ENCODE measurements at places on chromosomes 2 and 18.

DNA sequence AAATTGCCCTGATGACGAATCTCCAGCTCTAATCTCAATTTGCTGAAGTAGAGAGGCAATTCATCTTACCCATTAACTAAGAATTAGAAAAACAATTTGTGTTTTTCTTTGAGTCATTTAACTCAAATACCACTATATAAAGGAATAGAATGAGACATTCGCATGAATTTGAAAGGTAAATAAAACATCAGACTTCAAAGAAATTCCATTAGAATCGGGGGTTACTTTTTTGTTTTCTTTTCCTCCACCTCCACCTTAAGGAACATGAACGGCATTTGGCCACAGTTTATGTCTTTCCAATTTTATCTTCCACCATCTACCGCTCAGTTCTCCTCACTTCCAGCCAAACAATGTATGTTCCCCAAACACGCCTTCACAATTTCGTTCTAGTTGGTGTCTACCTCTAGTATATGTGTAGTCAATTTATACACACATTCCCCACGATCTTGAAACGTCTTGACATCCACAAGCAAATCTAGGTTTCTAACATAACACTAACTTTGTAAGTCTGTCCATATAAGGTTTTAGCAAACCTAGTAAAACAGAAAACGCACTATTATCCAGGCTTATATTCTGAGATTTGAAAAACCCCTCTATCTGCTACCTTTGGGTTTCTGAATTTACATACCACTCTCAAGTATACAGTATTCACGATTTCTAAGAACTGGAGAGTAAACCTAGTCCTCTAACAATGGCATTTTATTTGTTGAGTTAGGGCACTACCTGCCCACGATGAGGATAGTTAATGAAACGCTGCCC, 1.2 kb upstream of the SMCHD1 start:
- no peak for DNase-seq

DNA sequence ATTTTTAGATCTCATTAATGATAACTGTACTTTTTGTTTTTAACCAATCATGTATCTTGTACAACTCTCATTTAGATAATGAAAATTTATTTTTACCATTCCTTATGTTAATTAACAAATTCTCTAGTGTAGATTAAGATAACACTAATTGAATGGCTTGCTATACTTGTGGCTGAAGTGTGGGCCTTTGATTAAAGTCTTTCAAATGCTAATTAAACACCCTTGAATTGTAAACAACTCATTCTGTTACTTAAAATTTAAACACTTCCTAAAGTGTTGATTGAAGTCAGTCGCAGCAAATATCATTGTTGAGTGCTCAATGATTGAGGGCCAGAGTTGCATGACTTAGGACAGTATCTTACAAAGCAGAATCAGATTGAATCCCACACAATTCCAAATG, 109.8 kb upstream of the GULP1 start:
- no peak for DNase-seq

DNA sequence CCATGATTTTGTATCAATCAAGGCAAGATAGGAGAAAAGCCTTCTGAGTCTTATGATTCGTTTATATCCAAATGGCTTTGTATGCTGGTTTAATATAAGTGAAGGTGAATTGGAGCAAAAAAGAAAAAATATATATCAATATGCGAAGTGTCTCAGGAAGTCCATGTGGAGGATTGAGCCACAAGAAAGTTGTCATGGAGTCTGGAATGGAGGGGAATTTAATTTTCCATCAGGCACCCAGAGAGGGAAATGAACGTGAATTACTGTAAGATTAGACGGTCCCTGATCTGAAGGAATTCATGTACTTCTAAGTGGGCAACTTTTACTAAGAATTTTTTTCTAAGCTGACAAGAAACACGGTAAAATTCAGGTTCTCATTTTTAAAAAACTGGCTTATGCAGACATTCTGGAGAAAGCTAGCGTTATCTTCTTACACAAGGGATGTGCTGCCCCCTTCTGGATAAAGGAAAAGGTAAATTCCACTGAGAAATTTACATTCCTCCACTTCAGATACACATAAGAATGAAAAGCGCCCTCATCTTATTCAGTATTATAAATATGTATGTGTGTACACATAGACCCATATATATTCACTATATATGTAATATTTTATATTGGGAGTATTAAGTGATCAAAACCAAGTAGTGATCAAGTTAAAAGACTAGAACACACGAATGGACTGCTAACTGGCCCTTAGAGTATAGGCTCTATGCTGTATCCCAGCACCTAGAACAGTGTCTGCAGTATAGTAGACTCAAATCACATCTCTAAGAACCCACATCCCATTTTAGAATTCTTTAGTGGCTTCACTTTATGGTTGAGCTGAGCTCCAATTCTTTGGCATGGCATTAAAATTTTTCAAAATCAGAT, 289.0 kb upstream of the TFPI start:
- no peak for DNase-seq

DNA sequence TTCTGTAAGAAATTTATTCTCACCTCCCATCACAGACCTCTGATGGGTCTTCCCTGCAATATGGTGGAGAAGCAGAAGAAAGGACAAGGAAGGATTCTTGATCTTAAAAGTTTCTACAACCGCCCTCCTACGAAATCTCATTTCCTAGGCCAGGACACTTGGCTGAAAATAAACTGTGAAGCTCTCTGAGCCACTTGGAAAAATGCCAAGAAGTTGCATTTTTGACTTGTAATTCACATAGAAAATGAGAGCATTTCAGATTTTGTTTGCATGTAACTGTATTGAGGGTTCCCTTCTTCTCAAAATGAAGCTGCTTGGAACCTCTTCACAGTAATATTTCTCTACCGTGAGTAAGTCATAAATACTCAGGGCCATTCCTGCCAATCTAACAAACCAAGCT, 458.3 kb upstream of the SLC14A2 start:
- no peak for DNase-seq

- DNase-seq, result no peak
These were observed 3.6 kb downstream of the ZC3H8 start for GRCh38 chr2:112251271-112251670.

DNA sequence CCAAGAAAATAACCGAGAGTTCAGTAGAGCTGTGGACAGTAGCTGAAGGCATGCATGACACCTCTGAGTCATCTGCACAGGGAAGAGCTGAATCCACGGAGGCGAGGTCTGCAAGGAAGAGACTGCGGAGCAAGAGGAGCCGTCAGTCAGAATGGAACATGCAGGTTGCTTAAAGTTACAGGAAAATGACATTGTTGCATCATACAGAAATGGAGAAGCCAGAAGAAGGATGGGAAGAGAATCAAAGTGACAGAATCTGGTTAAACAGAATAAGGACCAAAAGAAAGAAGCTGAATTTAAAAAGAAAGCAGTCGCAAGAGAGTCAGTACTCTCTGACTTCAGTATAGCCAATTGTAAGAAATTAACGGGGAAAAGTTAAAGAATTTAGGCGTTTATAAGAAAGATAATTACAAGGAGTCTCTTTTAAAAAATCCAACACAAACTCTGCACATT, 533.8 kb downstream of the ADCYAP1 start:
- no peak for DNase-seq

DNA sequence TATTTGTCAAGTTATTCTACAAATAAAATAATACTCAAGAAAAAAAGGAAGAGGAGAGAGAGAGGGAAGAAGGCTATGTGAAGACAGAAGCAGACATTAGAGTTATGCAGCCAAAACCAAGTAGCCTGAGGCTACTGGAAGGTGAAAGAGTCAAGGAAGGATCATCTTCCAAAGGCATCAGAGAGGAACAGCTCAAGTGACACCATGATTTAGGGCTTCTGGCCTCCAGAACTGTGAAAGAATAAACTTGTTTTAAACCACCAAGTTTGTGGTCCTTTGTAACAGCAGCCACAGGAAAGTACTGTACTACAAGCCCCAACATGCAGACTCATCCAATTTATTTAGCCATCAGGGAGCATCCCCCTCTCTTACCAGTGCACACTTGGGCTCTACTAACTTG, 788.5 kb upstream of the LRRTM1 start:
- no peak for DNase-seq

- DNase-seq, result no peak
These were observed 9.3 kb downstream of the IL1F10 start for GRCh38 chr2:113076954-113077669.

- no peak for DNase-seq
These were observed 775.4 kb upstream of the ID2 start for GRCh38 chr2:7906431-7906830.

GRCh38 chr2:172011812-172012575, 12.2 kb downstream of the METAP1D start:
- DNase-seq, result no peak

DNA sequence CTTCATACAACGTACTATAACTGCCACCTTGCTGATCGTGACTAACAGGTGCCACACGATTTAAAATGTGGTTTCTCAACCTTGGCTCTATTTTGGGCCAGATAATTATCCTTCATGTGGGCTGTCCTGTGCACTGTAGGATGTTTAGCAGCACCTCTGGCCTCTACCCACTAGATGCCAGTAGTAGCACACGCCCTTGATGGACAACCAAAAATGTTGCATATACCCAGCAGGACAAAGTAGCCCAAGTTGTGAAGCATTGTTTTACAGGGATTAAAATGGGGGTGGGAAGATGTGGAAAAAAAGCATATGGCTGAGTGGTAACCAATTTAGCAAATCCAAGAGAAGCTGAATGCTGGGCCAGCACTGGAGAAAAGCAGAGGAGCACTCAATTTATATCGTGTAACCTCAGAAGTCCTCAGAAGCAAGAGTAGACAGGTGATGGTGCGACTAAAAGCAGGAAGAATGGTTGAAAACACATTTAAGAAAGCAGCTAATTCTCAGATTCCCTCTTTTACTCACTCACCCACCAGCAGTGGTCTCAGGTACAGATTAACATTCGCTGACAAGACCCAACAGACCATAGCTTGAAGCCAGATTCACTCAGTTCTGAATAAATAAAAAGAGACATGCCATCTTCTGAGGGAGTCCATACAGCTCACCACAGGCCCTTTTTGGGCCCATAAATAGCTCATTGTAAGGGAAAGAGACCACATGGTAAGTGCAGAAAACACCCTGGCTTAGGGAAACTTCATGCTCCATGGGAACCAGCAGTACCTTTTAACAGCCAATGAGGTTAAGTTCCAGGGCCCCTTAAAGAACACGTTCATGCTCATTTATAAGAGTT, 50.6 kb downstream of the RAPH1 start:
- DNase-seq, result peak; percentile 52

- DNase-seq, result peak; percentile 22
These were observed 724 bp downstream of the NMS start for GRCh38 chr2:100470898-100471514.

DNA sequence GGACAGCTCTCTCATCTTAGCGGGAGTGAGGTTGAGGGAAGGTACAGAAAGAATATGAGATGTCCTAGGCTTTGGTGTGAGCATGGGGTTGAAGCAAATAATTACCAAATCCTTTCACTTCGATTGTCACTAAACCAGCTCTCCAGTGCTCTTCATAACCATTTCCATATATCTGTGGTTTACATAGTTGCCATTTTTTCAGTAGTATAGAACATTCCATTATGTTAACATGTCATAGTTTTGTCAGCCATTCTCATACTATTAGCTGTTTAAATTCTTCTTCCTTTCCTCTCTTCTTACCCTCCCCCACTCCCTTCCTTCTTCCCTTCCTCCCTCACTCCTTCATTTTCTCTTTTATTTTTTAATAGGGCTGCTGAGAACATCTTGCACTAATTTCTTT, 205.9 kb downstream of the BABAM2 start:
- DNase-seq, result no peak

GRCh38 chr2:52022006-52022405, 990.1 kb upstream of the NRXN1 start:
- no peak for DNase-seq

- no peak for DNase-seq
These were observed 215.6 kb upstream of the NABP1 start for GRCh38 chr2:191462370-191462769.

DNA sequence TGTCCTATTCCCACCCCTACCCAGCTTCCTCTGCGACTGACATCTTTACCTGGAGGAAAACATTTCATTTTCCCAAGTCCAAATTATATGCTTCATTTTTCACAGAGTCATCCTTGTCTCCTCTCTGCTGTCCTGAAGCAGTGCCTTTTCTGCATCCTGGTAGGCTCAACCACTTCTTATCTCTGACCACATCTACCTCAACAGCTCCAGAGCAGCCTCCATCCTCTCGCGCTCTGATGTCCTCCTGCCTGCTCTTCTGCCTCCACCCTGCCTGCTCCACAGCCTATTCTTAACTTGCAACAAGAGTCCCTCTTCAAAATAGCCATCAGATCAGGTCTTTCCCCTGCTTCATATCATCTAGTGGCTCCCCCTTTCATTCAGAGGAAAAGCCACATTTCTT, 457.1 kb downstream of the PARD3B start:
- no peak for DNase-seq

- DNase-seq, result no peak
These were observed 139.3 kb upstream of the CREB1 start for GRCh38 chr2:207390302-207391095.

DNA sequence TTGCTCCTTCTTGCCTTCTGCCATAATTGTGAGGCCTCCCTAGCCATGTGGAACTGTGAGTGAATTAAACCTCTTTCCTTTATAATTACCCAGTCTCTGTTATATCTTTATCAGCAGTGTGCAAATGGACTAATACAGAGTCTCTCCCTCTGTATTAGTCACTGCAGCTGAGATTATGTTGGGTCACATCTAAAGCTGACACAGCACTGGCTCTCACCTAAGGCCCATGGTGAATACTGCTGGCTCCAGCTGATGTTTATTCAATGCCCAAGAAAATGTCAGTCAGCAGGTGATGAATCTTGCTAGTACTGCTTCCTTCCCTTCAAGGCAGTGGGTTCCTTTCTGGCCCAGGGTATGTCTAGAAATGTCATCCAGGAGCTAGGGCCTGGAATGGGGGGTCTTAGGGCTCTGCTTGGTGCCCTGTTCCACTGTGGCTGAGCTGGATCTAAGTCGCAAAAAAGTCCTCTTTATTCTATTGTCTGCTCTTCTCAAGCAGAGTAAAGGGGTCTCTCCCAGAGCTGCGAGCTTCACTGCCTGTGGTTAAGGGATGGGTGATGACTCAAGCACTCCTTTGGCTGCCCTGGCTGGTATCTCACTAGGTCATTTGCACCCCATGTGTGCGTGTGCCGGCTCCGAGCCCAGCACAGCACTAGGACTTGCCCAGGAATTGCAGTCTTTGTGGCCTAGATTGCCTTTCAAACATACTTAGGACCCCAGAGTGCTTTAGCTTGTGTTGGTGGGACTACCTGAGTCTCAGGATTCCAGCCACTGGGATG, 29.9 kb downstream of the PPP1R1C start:
- no peak for DNase-seq

- no peak for DNase-seq
These were observed 11.1 kb upstream of the CABYR start for GRCh38 chr18:24127735-24128134.

GRCh38 chr18:73232933-73233332, 365.1 kb upstream of the NETO1 start:
- no peak for DNase-seq

Measured in activated T-cell treated with anti-CD3 and anti-CD28 coated beads, Interleukin-2, amount 50 U/mL, for 48 hours (primary cell).